ENCODE measurements at places on chromosomes 7 and 10. TPM values are rescaled to one million over a fixed set of nuclear protein-coding genes. Genes with fewer than 3 reads are reported as not detected.

The PAX4 gene
- total RNA-seq = not detected

The TRIM73 gene
- total RNA-seq = 0.20 TPM

The LANCL2 gene
- total RNA-seq = 17.2 TPM

The TRIM50 gene
- not detected for total RNA-seq

The BLNK gene
- total RNA-seq = not detected

The TWIST1 gene
- total RNA-seq = 45.0 TPM

The CPA1 gene
- total RNA-seq = not detected
